Fibroblast of skin of back (primary cell): ENCODE measurements at places on chromosomes 1 and 21.
A peak's percentile ranks its signal among the peaks of the same experiment; 100 is the strongest.

DNA sequence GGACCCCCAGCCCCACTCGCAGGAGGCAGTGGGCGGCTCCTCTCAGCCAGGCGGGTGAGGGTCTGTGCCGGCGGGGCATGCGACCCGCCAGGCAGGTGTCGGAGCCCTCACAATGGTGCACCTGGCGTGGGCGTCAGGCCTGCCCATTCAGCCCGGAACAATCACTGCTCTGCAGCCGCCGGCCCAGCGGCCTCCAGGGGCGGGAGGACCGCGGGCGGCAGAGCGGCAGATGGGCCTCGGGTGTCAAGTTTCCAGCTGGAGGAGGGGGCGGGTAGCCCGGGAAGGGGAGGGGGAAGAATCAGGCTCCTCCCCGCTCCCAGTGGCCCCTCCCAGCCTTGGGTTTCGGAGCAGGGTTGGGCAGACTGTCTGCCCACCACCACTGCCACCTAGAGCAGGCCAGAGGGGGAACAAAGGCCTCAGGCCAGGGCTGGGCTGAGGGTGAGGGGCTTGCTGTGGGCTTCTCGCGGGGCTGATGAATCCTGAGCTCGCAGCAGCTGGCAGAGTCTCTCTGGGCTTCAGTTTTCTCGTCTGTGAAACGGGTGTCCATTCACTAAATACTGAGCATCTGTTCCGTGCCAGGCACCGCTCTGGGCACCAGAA lies 39.5 kb upstream of the CASZ1 start:
- DNase-seq, result peak; percentile 49

GRCh38 chr1:21763694-21764419 lies 19.1 kb downstream of the USP48 start:
- DNase-seq, result no peak

GRCh38 chr1:30384286-30385245 lies 338.8 kb downstream of the MATN1 start:
- DNase-seq, result no peak

GRCh38 chr1:107949467-107950253 lies 15.3 kb downstream of the VAV3 start:
- DNase-seq, result no peak

DNA sequence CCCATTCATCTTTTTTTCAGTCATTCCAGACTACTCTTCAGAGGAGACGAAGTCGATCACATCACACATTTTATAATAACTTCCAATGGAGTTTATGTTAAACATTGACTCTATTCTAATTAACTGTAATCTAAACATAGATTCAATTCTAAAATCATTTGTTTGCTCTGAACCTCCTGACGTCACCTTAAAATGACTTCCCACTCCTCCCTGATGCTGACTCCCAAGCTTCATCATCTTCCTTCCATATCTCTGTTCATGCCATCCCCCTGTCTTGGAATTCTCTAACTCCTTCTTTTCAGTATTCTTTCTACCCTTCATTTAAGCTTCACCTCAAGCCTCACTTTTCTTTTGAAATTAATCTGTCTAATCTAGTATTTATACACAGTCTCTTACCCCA lies 45.1 kb upstream of the PLPPR5 start:
- DNase-seq, result no peak

- DNase-seq, result peak; percentile 82
Measured at GRCh38 chr1:54273092-54273794, 73.3 kb downstream of the MRPL37 start.

- no peak for DNase-seq
Measured at GRCh38 chr1:205800981-205801703, 11.9 kb downstream of the SLC41A1 start.

DNA sequence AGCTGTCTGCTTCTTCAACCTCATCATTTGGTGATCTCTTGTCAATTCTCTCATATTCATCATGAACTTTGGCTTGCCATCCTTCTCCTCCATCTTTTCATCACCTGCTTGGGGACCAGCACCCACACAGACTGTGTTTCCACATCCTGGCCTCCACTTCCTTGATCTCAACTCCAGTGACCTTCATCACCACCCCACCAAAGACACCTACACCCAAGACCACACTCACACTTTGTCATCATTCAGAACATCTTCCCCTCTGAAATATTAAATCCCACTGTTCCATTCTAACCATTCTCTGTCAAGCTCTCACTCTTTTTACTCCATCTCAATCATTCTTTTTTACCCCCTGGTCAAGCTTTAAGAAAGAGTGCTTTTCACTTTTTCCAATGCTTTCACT lies 115.5 kb upstream of the VAV3 start:
- no peak for DNase-seq

GRCh38 chr21:41098481-41099042 lies 69.4 kb upstream of the BACE2 start:
- no peak for DNase-seq

DNA sequence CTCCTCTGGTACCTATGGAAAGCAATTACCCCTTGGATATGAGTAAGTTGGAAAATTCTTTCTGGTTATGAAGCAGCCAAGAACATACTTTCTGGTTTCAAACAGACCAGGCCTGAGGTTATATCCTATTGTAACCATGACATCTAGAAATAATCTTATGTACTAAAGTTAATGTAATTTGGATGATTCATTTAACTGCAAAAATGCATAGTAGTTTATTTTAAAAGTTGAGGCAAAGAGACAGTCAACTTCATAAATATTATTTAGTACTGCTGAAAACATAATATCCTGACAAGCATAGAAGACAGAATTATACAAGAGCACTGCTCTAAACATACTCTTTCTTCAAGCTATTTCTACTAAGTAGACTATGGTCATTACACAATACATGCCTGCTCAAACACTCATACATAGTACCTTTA lies 25.5 kb downstream of the ODF2L start:
- peak; percentile 52 for DNase-seq

DNA sequence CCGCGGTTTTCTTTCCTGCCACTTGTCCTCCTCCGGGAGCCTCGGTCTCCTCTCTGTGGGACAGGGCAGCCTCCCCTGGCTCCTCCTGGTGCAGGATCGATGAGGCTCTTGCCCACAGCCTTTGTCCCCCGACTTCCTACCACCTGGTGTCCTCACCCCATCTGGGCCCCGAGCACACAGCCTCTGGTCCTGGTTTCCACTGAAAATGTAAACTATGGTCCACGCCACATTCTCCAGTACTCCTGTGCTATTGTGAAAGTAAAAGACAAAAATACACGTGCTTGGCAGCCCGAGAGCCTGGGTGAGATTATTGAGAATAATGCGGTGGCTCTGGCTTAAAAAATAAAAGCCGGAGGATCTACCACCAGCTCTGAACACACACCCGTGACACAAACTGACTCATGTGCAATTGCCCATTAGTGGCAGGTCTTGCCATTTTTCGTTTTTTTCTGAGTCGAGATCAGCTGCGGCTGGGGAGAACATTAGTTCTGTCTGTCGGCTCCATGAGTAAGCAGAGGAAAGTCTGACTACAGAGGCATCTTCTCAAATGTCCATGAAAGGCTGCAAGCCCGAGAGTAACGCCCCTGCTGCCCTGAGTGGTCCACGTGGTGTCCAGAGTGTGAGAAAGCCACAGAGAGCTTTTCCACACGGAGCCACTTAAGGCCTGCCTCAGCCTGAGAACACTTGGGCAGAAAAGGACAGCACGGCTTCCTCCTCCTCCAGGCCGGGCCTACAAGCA lies 5.7 kb upstream of the COL6A2 start:
- peak; percentile 98 for DNase-seq

- no peak for DNase-seq
Measured at GRCh38 chr1:40107290-40107959, 10.4 kb upstream of the PPT1 start.

- DNase-seq, result no peak
Measured at GRCh38 chr1:159120317-159120716, 43.8 kb upstream of the AIM2 start.

GRCh38 chr1:22681556-22682276 lies 28.7 kb downstream of the C1QB start:
- no peak for DNase-seq

DNA sequence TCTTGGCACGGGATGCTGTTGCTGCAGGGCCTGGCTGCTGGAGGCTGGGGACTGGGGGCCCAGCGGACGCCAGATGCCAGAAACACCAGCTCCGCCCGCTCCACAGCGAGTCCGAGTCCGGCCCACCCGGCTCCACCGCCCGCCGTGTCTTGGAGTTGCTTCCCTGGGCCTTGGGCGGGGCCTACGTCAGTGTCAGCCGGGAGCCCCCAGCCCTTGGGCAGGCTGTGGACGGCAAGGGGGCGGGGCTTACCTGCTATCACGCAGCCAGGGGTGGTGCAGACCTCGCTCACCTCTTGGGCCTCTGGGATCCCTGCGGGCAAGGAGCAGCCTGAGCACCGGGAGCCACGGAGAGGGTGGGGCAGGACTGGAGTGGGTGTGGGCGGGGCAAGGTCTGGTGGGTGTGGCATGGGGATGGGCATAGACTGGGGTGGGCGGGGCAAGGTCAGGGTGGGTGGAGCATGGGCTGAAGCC lies 21.8 kb downstream of the MMEL1 start:
- DNase-seq, result no peak

- DNase-seq, result no peak
Measured at GRCh38 chr1:178630417-178630816, 94.6 kb upstream of the RALGPS2 start.

- DNase-seq, result no peak
Measured at GRCh38 chr1:221503268-221503667, 238.6 kb downstream of the DUSP10 start.

- DNase-seq, result peak; percentile 75
Measured at GRCh38 chr1:45769261-45769932, 18.9 kb upstream of the IPP start.

- DNase-seq, result no peak
Measured at GRCh38 chr21:29082046-29082815, 8.8 kb upstream of the CCT8 start.

GRCh38 chr1:185788386-185788785 lies 54.2 kb downstream of the HMCN1 start:
- DNase-seq, result no peak

- no peak for DNase-seq
Measured at GRCh38 chr1:223133306-223133823, 9.7 kb downstream of the TLR5 start.

- DNase-seq, result no peak
Measured at GRCh38 chr1:204834752-204835151, 35.9 kb upstream of the NFASC start.

GRCh38 chr1:57345916-57346315 lies 77.9 kb downstream of the DAB1 start:
- no peak for DNase-seq

DNA sequence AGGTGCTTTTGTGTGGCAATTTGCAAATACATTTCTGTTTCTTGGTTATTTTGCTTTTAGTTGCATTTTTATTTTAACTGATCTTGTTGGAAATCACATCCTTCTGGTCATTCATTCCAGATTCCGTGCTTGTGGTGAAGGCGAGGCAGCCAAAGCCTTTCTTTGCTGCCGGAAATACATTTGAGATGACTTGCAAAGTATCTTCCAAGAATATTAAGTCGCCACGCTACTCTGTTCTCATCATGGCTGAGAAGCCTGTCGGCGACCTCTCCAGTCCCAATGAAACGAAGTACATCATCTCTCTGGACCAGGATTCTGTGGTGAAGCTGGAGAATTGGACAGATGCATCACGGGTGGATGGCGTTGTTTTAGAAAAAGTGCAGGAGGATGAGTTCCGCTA lies 34.8 kb upstream of the CD101 start:
- DNase-seq, result peak; percentile 62

DNA sequence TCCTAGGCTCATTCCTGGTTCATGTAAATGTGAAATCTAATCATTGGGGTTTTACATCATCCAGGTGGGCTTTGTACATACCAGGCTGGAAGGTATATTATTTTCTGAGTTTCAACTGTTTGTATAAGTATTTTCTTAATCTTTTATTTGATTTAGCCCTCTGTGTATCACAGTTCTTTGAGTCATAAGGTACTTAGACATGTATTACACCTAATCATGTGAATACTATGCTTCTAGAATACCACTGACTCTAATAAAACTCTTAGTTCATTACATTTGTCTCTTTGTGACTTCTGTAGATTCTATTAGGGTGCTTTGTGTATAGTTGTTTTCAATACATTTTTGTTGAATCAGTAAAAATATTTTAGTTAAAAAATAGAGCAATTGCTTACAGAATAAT lies 92.8 kb downstream of the ZFYVE9 start:
- DNase-seq, result no peak

DNA sequence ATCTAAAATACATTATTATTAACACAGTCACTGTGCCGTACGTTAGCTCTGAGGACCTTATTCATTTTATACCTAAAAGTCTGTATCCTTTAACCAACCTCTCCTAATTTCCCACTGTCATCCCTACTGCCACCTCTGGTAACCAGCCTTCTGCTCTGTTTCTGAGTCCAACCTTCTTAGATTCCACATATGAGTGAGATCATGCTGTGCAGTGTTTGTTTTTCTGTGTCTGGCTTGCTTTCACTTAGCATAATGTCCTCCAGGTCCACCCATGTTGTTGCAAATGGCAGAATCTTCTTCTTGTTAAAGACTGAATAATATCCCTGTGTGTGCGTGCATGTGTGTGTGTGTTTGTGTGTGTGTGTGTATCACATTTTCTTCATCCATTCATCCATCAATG lies 64.2 kb downstream of the ETS2 start:
- peak; percentile 40 for DNase-seq

- DNase-seq, result no peak
Measured at GRCh38 chr1:183306317-183307042, 111.7 kb downstream of the NMNAT2 start.

DNA sequence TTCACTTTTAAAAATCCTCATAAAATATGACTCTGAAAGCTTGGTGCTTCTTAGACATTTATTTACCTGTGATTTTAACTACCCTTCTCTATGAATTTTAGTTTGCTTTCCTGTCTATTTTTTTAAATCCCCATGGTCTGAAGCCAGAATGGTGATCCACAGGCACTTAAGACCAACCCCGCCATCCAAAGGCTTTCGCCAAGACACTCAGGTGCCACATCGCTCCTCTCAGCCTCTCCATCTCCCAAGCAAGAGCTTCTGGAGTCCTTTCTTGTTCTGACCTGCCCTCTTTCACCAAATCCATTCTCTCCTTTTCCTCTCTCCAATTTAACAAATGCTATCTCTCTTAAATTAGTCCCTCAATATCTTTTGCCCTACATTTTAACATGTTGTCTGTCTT lies 464.6 kb downstream of the PCP4 start:
- DNase-seq, result no peak

DNA sequence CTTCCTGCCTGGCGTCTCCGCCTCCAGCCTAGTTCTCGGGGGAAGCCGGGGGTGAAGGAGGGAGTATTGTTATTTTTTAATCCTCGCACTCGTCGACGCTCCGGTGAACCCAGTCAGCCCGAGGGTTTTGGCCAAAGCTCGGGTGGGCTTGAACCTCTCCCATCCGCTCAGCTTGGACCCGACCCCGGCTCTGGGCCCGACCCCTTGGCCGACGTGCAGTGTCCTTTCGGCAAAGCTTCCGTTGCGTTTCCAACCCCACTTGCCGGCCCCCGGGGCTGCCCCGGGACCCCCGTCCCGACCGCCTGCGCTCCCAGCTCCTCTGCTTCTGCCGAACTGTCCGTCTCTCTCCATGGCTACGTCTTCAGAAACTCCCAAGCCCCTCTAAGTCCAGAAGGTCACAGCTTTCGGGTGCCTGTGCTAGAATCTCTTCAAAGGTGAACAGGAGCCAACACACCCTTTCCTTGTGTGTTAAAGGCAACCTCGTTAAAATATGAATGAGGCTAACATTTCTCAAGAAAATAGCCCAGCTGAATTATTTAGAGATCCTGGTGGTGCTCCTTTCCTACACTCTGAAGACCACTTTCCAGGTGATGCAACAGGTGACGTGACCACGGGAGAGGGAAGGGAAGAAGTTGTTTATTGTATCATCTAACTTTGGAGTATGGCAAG lies 647 bp downstream of the DESI2 start:
- peak; percentile 11 for DNase-seq

- DNase-seq, result no peak
Measured at GRCh38 chr1:24045771-24046170, 65.6 kb upstream of the SRSF10 start.

GRCh38 chr1:49333906-49334305 lies 557.2 kb upstream of the BEND5 start:
- DNase-seq, result peak; percentile 4
